Right renal cortex interstitium (tissue), 3 donors: ENCODE measurements at places on chromosomes 6 and 20.

GRCh38 chr20:46083101-46083500 lies 6.7 kb downstream of the NCOA5 start:
- no peak for DNase-seq

GRCh38 chr6:112123982-112124381 lies 36.6 kb downstream of the FAM229B start:
- no peak for DNase-seq

DNA sequence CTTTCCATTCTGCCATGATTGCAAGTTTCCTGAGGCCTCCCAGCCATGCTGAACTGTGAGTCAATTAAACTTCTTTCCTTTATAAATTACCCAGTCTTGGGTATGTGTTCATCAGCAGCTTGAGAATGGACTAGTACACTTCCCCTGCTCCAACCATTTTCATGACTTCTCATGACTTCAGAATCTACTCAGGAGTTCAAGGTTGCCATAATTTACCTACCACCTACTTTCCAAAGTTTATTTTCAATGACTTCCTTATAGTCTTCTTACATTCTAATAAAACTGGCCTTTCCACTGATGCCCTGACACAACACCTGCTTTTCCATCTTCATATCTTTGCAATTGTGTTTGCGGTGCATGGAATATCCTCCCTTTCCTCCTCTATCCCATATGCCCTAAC lies 31.2 kb upstream of the PKIB start:
- DNase-seq, result no peak

DNA sequence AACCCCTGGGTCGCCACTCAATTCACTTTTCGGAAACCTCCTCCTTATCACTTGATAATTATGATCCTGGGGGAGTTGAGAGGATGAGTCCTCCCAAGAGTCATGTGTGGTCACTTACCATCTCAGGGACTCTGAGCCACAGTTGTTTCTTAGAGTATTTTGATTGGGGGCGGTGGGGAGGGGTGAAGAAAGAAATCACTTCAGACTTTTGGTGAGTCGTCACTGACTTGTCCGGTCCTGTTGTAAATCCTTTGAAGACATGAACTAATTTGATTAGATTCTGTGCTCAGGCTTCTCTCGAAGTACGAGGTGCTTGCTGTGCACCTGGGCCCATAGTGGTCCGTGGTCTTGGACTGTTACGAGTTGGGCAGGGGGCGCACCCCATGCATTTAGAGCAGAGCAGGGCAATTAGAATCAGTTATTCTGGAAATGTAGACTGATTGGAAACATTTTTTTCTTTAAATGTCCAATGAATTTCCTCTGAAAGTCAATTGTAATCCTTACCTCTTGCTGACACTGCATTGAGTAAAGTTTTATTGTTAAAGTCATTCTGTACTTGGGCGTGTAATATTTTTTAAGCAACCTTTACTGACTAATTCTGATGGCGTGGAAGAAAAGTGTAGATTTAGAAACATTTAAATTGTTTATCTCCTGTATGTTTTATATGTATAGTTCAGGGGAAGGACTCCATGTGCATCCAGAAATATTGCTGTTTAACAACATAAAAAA lies 173.4 kb downstream of the SLC16A10 start:
- no peak for DNase-seq

- no peak for DNase-seq
Measured at GRCh38 chr6:106804346-106805335, 169.9 kb downstream of the CD24 start.

GRCh38 chr6:14113976-14114375 lies 3.6 kb upstream of the CD83 start:
- no peak for DNase-seq

GRCh38 chr6:162372106-162372505 lies 355.5 kb downstream of the PRKN start:
- no peak for DNase-seq

DNA sequence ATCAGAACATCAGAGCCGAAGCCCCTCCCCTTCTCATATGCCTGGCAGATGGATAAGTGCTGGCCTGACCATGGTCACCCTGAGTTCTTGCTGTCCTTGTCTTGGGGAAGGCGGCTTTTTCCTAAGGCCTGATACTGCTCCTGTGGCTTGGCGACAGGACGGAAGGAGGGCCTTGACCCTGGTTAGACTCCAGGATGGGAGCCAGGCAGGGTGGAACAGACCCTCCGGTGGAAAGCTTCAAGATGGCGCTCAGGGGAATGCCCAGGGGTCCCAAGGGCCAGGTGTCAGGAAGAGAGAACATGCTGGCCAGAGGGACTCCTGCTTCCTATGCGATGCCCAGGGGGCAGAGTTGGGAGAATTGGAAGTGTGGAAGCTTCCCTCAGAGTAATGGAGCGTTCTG lies 29.6 kb downstream of the ADA start:
- no peak for DNase-seq

DNA sequence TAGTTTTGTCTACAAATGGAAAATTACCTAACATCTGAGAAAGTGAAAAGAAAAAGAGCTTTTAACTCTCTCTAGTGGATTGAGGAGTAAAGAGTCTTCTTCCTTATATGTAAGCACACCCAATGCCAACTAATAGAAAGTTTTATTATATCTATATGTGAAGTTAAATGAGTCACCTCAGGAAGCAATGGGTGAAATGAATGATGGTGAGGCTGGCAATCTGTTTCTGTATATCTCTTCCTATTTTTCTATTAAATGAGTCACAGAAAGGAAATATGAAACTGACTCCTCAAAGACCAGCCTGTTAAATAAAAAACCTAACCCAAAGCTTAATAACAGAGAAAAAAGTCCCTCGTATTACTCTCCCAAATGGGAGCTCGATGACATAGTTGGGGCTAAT lies 71.3 kb downstream of the OTOR start:
- DNase-seq, result no peak

- no peak for DNase-seq
Measured at GRCh38 chr6:170286246-170286933, 4.5 kb downstream of the DLL1 start.

DNA sequence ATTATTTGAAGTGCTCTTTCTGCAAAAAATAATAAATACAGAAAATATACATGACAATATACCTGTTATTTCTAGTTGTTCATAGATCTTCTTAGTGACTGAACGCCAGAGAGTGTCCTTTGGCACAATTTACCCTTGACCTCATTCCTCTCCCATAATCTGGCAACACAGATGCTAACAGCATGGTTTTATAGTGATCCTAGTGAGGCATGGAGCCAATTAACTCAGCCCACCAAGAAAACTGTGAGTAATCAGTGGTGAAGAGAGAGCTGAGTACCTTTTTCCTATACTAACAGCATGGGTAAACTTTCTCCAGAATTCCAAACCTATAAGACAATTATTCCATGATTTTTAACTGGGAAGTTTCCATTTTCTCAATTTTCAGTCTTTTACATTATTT lies 61.0 kb downstream of the VGLL2 start:
- DNase-seq, result no peak

DNA sequence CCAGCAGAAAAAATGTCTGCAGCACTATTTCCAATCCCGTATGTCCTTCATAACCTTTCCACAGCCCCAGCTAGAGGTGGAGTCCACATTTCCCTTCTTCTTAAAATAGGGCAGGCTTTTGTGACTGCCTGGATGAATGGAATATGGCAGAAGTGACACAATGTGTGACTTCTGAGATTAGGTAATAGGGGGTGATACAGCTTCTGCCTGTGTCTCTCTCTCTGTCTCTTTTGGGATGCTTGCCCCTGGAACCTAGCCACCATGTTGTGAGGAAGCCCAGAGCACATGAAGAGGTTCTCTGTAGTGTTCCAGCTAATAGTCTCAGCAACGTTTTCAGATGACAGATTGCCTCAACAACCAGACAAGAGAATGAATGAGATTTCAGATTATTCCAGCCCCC lies 51.4 kb downstream of the CLIC5 start:
- DNase-seq, result no peak

GRCh38 chr20:3242172-3242692 lies 3.2 kb upstream of the SLC4A11 start:
- no peak for DNase-seq

GRCh38 chr20:50996901-50997865 lies 25.7 kb downstream of the KCNG1 start:
- no peak for DNase-seq

GRCh38 chr6:1609648-1610496 lies at the start of gene FOXC1:
TSS of gene FOXC1 (plus strand) at chr6:1609915. CDS start at chr6:1610446, 531 bp downstream.
- DNase-seq, result no peak

DNA sequence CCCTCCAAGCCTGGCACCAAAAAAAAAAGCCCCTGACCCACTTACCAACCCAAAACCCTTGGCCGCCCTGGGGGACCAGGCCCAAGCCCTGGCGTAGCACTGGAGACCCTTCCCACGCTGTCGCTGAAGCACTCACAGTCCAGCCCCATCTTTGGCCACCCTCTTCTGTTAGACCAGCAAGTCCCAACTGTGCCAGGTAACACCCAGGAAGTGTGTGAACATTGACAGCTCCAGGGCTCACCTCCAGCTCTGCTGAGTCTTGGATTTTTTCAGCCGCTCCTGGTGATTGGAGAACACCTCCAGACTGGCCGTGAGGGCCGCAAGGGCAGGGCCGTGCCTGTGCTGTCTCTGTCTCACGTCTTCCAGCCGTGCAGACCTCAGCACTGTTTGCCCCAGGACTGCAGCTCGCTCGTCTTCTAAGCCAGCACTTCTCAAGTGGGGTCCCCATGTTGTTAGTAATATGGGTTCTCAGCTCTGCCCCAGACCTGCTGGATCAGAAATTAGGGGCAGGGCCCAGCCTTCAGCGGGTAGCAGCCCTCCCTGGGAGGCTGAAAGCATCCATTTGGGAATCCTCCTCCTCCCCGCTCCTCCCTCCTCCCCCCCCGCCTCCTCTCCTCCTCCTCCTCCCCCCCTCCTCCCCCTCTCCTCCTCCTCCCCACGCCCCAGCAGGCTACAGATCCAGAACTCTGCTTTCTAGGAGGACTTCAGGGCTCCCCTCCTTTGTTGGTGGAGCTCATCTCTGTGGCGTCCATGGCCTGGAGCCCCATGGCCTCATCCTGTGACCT lies 18.1 kb downstream of the NPEPL1 start:
- DNase-seq, result no peak

- DNase-seq, result no peak
Measured at GRCh38 chr20:39939241-39939865, 749.7 kb downstream of the MAFB start.

DNA sequence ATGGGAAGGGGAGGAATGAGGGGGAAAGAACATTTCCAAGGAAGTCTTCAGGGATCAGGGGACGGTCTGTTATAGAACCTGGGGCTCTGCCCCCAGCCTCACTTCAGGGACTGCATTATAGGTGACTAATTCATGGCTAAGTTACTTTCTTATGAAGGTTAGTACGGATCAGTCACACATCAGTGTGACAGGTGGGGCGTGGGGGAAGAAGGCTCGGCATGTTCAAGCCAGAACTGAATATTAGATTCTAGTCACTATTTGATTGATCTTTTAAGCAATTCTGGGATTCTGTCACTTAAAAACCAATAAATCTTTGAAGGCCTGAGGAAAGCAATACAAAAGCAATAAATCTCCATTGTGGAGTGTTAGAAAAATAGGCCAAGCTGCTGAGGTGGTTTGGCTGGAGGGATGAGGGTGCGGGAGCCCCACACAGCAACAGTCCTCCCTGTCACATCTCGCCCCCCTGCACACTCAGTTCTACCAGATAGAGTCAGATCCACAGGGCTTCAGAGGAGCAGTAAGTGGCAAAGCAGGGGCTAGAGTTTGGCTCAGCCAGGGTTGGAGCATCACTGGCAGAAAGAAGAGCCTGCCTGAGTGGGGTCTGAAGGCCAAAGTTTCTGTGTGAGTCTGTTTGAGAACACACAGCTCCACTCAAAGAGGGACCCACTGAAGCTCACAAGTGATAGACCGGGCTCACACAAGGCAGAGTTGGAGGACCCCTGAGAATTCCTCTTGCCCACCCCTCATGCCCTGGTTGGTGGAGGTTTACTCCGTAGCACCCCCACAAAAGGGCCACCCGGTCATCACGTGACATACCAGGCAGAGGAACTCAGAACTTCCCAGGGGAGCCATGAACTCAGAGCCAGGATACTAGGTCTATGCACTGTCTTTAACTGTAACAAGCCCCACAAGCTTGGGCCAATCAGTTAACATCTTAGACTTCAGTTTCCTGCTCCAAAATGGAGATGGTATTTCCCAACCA lies 728.3 kb upstream of the CHD6 start:
- DNase-seq, result no peak

- no peak for DNase-seq
Measured at GRCh38 chr6:53956068-53956711, 155.1 kb upstream of the MLIP start.

DNA sequence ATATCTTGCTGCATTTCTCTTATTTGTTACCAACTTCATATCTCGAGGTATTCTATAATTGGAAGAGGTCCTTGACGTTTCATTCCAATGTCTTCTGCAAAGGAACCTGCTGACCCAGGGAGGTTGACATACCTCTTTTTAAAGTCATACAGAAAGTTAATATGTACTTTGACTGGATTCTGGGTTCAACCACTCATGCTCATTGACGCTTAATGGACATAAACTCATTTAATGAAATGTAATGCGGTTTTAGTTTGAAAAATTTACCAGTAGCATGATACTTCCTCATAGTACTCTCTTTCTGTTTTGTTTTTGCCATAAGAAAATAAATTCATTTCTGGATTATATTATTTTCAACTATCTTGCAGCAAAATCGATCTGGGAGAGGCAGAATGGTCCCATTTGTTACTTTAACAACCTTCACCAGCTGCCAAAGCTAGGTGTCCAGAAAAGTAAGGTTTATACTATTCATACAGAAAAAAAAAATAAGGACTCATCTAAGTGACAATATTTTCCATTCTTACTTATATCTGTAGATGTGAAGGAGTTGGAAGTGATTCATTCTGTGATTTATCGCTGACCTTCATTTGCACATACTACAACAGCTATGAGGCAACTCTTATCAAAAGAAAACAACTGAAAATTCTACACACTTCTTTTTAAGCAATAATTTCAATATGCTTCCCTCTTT lies 101.6 kb downstream of the ATXN1 start:
- DNase-seq, result no peak

- no peak for DNase-seq
Measured at GRCh38 chr6:19554356-19555225, 282.6 kb upstream of the ID4 start.

DNA sequence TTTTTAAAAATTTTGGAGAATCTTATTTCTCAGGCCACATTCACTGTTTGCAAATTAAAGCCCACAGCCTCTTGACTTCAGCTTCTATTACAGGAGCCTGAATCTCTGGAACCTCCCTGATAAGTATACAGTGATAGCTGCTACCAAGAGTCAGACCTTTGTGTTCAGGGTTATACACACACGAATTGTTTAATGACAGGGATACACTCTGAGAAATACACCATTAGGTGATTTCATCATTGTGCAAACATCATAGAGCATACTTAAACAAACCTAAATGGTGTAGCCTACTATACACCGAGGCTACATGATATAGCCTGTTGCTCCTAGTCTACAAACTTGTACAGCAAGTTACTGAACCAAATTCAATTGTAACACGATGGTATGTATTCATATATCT lies 473.9 kb downstream of the PKHD1 start:
- DNase-seq, result no peak
